Activated CD4-positive, CD25-positive, alpha-beta regulatory T cell (primary cell): ENCODE measurements at places on chromosomes 1 and 21.

- DNase-seq, result no peak
Measured at GRCh38 chr1:29698033-29698432, 461.7 kb downstream of the PTPRU start.

GRCh38 chr21:14657241-14658008, 111.3 kb upstream of the SAMSN1 start:
- no peak for DNase-seq

DNA sequence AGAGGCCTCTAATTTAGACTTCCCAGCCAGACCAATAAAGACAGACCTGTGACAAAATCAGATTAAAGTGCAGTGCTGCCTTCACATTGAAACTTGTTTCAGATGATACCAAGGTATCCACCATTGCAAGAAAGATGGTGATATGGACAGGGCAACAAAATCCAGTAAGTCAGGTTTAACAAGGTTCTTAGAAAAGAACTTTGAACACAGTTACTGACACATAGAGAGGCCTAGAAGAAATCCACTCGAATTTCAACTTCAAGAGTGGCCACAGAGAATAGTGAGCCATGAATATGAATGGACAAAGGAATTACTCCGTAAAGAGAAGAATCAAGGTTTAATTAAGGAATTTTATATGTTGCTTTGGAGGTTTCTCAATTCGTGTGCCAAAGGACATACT, 230.4 kb downstream of the KCNT2 start:
- DNase-seq, result no peak

DNA sequence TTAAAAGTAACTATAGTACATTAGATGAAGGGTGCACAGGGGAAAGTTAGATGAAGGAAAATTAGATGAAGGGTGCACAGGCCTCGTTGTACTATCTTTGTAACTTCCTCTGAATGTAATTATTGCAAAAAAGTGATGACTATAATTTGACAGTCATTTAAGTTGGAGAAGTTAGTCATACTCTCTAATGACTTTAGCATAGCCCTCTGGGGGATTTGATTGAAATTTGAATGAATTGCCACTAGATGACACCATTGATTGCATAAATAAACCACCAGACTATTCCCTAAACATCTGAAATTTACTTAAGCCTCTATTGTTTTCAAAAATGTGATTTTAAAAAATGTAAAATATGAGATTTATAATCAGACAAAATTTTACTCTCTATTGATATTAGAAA, 102.6 kb downstream of the TPR start:
- DNase-seq, result no peak

- DNase-seq, result no peak
Measured at GRCh38 chr1:71166178-71167173, 85.6 kb upstream of the ZRANB2 start.

GRCh38 chr1:223410036-223410435, 16.8 kb downstream of the CCDC185 start:
- no peak for DNase-seq

DNA sequence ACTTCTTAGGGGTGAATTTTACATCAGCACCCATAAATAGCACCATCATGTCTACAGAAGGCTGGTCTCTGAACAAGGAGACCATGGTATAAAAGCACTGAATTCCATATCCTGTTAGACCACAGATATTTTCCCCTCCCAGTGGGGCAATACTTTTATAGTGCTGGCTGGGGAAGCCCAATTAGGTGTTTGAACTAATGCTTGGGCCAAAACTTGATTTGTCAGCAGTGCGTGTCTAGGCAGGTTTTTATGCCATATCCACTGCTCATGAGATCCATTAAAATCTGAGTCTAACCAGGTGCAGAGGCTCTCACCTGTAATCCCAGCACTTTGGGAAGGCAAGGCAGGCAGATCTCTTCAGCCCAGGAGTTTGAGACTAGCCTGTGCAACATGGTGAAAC, 623.0 kb downstream of the NPHP4 start:
- no peak for DNase-seq

GRCh38 chr1:155970531-155971167, 7.7 kb downstream of the ARHGEF2 start:
- DNase-seq, result no peak

DNA sequence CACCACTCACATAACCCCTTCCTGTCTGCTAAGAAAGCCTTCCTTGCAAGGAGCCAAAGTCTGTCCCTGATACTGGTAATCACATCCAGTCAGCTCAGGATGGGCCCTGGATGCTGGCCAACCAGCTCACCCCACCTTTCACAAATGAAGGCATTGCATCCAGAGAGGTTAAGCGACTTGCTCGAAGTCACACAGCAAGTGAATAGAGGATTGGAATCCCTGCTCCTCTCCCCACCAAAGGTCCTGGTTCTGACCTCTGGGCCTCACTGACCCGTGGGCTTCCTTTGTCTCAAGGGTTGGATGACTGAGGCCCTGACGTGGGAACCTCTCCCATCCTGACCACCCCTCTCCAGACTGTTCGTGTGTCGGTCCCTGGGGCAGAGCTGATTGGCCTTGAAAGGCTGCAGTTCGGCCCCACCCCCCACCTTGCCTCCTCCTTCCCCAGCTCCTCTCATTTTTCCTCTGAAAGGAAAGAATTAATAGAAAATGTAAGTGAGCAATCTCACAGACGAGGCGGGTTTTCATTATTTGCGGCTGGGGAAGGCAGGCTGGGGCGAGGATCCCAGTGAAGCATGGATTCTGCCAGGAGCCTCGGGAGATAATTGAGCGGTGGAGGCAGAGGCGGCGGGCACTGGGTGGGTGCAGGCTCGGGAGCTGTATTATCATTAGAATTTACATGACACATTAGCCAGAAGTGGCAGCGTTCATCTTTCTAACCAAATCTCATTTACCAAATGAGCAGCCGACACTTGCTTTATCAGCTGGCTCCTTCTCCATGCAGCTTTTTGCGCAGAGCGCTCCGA, 101.5 kb upstream of the CSF3R start:
- no peak for DNase-seq

- DNase-seq, result no peak
Measured at GRCh38 chr1:15364740-15365139, 44.9 kb upstream of the EFHD2 start.

DNA sequence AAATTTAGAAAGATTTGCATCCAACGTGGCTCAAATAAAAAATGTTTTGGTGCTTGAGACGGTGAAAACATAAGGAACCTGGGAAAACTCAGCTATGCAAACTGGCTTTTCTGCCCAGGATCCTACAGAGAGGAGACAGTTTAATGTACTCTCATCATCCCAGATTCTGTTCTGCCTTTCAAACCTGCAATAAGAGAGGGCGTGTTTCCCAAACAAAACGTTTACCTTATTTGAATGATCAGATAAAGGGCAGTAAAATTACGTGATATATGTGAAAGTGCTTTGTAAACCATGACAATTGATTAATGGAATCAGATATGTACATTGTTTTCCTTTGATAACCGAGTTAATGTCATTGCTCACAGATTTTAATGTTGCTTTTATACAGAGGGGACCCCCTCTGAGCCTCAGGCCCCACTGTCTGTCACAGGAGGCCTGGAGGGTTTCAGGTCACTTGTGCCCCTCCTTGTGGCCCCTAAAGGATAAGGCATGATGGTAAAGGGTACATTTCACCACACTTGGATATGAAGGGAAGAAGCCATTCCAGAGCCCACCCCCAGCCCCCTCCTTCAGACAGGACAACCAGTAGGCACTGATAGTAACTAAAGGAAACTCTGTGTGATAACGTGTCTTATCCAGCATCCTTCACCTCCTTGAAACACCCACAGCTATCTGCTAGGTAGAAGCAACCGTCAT, 157.6 kb downstream of the EDEM3 start:
- no peak for DNase-seq

DNA sequence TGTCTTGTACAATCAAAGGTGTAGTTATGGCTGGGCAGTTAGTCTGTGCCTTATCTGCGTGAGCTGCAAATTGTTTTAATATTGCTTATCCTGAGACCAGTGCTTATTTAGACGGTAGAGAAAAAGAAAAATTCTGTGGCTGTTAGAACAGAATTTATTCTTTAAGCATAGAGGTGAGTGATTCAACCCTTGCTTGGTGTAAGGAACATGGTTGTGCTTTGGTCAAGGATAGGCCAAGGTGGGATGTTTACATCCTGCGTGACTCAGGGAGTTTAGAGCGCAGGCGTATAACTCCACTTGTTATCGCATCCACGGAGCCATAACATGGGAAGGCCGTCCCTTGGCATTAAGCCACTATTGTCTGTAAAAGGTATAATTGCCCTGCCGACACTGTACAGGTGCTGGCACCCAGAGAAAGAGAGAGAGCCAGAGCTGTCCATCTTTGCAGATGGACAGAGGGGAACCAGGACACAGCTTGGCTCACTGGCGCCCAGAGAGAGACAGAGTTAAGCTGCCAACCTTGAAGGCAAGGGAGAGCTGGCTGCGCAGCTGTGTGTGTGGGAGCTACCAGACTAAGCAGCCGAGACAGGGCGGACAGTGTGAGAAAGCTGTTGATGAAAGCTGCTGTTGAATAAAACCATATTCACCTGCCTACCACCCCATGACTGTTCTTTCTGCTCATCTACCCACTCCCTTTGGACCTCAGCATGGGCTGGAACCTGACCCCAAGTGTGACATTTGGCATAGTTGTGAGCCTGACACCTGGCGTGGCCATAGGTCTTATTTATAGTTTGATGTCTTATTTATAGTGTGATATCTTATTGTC, 200.4 kb downstream of the DYRK1A start:
- no peak for DNase-seq

GRCh38 chr1:65741993-65742392, 50.7 kb upstream of the PDE4B start:
- no peak for DNase-seq

DNA sequence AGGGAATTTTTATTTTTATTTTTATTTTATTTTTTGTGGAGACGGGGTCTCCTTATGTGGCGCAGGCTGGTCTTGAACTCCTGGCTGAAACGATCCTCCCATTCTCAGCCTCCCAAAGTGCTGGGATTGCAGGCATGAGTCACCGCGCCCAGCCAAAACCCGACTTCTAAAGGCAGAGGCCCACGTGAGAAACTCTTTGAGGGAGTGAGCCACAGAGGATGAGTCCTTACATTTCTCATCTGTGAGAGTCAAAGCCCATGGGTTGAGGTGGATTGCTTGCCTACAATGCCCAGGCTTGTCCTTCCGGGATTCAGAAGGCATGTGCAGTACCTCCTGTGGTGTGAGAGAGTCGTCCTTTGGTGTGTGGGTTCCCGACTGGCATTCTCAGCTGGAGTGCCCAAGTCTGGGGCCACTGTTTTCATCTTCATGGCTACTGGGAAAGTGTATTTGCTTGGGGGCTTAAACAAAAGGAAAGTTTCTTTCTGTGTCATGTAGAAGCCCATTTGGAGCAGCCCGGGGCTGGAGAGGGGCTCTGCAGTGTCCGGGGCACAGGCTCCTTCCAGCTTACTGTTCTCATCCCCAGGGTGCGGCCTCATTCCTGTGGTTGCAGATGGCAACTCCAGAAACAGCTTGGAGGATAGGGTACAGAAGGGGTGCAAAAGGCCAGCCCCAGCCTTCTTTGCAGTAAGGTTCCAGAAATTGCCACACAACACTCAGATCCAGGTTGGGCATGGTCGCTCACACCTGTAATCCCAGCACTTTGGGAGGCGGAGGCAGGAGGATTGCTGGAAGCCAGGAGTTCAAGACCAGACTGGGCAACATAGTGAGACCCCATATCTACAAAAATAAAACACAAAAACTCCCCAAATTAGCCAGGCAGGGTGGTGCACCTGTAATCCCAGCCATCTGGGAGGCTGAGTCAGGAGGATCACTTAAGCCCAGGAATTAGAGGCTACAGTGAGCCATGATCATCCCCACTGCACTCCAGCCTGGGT, 29.4 kb upstream of the CSF3R start:
- DNase-seq, result no peak

- DNase-seq, result no peak
Measured at GRCh38 chr1:8625981-8626898, 191.2 kb downstream of the RERE start.

GRCh38 chr1:45304311-45305081, 22.2 kb upstream of the HPDL start:
- no peak for DNase-seq

- DNase-seq, result no peak
Measured at GRCh38 chr1:70863239-70863638, 184.4 kb downstream of the PTGER3 start.

- no peak for DNase-seq
Measured at GRCh38 chr21:36245115-36245514, 74.9 kb upstream of the MORC3 start.

DNA sequence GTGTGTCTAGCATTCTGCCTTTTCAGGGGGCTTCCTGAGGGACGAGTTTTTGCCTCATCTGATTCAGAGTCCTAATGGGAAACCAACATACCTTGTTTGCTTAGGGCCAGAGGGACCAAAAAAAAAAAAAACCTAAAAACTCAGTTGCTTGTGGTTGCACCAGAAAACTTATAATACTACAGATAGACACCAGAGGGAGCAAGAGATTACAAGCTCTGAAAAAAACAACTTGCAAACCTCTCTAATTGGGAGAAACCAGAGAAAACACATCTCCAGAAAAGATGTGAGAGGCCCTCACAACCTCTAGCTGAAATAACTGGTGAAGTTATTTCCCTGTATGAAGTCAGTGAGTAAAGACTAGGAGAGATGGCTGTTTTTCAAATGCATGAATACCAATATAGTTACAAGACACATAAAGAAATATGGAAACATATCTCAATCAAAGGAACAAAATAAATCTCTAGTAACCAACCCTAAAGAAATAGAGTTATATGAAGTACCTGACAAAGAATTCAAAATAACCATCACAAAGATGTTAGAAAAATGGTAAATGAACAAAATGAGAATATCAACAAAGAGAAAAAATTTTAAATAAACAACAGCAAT, 233.7 kb upstream of the NFIA start:
- no peak for DNase-seq

- peak; percentile 62 for DNase-seq
Measured at GRCh38 chr1:109790735-109791494, 27.2 kb upstream of the EPS8L3 start.

- no peak for DNase-seq
Measured at GRCh38 chr1:65247419-65248359, 61.7 kb upstream of the DNAJC6 start.

- no peak for DNase-seq
Measured at GRCh38 chr1:226526801-226527595, 21.6 kb upstream of the STUM start.

- no peak for DNase-seq
Measured at GRCh38 chr1:65334081-65334480, 24.7 kb downstream of the DNAJC6 start.

DNA sequence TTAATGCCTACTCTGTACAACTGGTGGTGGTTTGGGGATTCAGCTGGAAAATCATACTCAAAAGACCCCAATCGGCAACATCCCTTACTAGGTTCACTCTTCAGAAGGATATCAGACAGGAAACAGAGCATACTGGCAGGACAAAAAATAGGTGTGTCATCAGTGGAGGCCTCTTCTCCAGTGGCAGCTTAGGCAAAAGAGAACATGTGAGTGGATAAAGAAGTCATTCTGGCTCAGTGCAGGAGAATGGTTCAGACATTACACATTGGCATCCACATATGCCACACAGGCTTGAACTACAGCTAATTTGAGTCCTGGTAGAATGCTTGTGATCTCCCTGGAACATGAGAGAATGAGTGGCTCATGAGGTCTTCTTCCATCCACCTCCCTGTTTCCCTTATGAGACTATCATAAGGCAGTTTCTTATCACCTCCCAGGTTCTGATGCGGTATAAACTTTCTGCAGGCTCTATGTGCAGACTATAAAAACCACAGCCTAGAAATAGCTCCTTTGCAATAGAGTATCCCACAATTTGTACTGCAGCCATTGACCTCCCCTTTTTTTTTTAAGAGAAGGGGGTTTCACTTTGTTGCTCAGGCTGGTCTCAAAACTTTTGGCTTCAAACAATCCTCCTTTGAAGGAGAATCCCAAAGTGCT, 24.7 kb downstream of the VAMP4 start:
- no peak for DNase-seq
